ENCODE measurements at places on chromosomes 1 and 21.

DNA sequence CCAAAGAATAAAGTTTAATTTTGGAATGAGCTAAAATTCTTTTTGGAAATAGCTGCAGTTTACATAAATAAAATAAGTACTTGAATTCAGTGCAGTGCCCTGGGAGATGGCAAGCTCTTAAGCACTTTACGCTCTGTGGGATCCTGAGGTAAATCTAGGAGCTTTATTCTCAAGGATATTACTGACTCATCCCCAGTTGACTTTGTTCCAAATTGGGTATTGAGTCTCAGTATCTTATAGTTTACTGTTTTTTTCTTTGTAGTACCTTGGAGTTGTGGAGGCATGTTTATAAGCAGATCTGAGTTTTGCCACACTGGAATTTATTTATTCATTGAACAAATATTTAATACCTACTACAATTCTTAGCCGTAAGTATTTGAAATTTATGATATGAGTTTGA lies 27.4 kb upstream of the HRNR start:
- no peak for ATAC-seq

GRCh38 chr1:227759341-227760300 lies 24.4 kb downstream of the SNAP47 start:
- ATAC-seq: peak; percentile 95

GRCh38 chr1:23263380-23263887 lies 46.1 kb upstream of the HTR1D start:
- ATAC-seq: no peak

- peak; percentile 66 for ATAC-seq
These were observed 1.7 kb downstream of the NR5A2 start for GRCh38 chr1:200029035-200029821.

DNA sequence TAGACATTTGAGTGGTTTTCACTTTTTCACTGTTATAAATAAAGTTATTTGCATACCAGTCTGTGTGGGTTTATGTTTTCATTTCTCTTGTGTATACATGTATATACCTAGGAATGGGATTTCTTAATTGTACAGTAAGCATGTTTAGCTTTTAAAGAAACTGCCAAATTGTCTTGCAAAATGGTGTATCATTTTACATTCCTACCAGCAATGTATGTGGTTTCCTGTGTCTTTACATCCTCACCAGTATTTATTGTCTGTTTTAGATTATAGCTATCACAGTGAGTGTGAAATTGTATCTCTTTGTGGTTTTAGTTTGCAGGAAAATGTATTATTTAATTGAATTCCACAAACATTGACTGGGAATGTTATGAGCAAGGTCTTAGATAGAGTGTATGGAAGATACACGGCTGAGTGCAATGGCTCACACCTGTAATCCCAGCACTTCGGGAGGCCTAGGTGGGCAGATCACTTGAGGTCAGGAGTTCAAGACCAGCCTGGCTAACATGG lies 57.3 kb downstream of the MACF1 start:
- ATAC-seq: peak; percentile 61

DNA sequence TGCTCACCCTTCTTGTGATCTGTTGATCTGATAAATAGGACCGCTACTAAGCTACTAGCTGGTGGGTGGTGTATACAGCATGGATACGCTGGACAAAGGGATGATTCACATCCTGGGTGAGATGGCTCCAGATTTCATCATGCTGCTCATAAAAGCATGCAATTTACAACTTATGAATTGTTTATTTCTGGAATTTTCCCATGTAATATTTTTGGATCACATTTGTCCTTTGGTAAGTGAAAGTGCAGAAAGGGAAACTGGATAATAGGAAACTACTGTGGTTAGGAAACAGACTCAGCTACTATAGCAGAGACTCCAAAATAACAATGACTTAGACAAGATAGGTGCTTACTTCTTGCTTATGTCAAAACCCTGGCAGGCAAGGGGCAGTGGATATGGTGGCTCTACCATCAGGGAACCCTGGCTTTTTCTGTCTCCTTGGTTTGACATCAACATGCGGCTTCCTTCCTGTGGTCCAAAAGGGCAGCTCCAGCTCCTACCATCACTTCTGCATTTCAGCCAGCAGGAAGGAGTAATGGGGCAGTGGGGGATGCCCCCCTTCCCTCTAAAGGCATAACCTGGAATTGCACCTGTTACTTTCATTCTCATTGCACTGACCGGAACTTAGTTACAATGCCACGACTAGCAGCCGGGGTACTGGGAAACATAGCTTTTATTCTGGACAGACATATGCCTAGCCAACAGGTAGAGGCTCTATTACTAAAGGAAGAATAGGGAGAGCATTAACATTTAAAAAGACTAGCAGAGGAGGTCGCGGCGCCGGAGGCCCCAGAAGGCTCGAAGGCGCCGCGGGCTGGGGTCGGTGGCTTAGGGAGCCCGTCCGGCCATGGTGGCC lies 13.8 kb upstream of the AK2 start:
- ATAC-seq: peak; percentile 54

Data from SK-N-SH treated with all-trans-retinoic acid at 6 μM for 48 hours (cell line).